ENCODE measurements at places on chromosomes 1 and 21. TPM values are rescaled to one million over a fixed set of nuclear protein-coding genes. Genes with fewer than 3 reads are reported as not detected.
A peak's percentile ranks its signal among the peaks of the same experiment; 100 is the strongest.

GRCh38 chr1:18681423-18681835 lies 50.8 kb downstream of the PAX7 start:
- DNase-seq, result peak; percentile 85

PTAFR gene
- total RNA-seq, result 0.11 TPM

GUCA2A gene
- not detected for total RNA-seq

- no peak for DNase-seq
Observed at GRCh38 chr1:91583326-91583755, 82.7 kb downstream of the CDC7 start.

DNA sequence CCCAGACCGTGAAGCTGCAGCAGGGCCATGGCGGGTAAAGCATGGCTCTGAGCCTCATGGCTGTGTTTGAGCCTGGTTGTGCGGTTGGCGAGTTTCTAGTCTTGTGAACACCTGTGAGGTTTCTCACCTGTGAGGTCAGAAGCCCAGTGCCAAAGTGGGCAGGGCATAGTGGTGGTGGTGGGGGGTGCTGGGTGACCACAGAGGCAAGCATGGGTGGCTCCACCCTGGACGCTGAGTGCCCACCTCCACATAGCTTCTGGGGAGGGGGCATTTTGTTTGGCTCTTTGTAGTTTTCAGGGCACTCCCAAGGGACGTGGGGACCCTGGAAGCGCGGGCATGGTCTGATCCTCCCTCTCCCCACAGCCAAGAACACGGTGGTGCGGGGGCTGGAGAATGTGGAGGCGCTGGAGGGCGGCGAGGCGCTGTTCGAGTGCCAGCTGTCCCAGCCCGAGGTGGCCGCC lies 91.1 kb downstream of the TRIM11 start:
- no peak for DNase-seq

All from A673 (cell line).